ENCODE measurements at places on chromosomes 11 and 22.

DNA sequence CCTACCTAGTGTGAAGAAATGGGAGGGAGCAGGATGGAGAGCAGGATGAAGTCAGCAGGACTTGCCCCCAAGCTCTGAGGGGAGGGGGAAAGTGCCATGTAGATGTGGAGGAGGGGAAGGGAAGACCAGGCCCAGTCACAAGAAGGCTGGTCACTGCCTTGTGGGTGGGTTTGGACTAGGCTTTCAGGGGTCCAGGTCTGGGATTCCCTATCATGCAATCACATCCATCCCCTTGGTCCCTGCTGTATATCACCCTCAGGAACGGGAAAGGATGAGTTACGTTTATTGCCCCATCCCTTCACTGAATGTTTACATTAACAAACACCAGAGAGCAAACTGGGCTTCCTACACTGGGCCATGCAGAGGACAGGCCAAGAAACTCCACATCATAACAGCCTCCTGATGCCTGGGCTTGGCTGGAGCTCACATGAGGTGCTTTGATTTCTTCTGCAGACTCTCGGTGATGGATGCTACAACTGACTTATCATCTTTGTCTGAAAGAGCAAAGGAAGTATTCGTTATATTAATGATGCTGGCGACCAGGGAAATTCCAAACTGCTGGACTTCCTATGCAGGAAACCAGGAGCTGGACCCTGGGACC is 5.6 kb downstream of the TMEM86A start:
- DNase-seq, result no peak

DNA sequence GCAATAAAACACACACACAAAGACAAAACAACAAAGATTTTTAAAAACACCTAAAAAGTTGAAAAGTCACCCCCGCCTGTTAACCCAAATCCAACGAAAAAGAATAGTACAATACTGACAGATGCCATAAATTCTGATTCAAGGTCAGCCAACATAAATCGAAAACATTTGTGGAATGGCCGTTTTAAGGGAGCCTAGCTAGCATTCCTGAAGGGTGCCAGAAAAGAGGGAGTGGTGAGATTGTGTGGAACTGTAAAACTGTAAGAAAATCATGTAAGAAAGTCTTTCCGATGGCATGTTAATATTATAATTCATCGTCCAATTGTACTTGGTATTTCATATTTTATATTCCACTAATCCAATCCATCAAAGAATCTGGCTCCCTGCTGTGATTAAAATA is 75.1 kb downstream of the RAB38 start:
- DNase-seq, result no peak

DNA sequence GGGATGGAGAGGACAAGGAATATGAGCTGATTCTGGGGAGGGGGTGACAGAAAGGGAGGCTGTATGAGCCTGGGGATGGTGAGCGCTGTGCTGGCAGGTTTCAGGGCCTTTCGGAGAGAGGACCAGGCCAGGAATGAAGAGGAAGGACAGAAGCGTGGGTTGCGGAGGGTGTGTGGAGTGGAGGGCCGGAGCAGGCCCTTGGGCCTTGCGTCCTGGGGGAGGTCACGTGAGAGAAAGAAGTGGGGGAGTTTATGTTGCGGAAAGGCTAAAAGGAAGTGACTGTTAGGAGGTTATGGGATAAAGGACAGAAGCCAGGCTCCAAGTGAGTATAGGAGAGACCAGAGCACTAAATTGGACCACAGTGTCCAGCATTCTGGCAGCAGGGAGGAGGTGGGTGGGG is 17.5 kb downstream of the BCR start:
- DNase-seq, result no peak

DNA sequence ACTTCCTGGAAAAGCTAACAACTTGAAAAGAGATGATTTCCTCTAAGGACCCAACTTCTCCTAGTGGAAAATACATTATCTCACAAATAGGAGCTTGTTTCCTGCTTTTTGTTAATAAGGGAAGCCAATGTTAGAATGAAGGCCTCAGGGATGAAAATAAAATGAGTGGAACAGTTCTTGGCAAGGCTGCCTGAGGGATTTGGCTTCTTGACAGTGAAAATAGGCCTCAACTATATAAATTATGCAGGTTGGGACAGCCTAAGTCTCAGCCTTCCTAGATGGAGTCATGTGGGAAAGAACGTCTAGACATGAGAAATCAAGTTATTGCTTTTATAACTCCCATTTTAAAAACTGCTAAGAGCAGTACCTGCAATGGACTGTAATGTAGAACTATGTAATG is 92.8 kb upstream of the FIBIN start:
- DNase-seq, result no peak

- no peak for DNase-seq
Observed at GRCh38 chr11:85769771-85770170, 41.2 kb downstream of the SYTL2 start.

DNA sequence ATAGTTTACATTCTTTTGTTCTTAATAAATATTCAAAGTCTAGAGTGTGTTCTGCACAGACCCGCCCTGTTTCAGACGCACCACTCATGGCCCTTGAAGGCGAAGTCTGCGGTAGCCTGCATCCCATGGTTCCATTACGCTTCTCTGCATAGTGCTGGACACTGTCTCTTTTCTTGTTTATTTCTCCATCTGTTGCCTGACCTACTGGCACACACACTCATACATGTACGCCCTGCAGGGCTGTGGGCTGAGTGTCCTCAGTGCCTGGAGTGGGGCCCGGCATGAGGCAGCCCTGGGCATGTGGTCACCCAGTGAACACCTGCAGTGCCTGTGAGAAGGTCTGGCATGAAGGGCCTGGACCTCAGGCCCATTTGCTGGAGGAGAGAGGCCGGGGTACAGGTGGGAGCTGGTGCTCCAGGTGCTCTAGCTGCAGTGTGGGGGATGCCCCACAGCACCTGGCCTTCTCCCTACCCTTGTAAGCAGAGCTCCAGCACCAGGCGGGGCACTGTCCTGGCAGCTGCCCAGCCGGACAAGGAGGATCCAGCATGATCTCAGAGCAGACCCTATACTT is 404.1 kb downstream of the TBC1D22A start:
- DNase-seq, result no peak

GRCh38 chr22:41840216-41840615 is 7.3 kb downstream of the SREBF2 start:
- DNase-seq, result no peak

- no peak for DNase-seq
Observed at GRCh38 chr11:112537846-112538330, 277.2 kb upstream of the PLET1 start.

DNA sequence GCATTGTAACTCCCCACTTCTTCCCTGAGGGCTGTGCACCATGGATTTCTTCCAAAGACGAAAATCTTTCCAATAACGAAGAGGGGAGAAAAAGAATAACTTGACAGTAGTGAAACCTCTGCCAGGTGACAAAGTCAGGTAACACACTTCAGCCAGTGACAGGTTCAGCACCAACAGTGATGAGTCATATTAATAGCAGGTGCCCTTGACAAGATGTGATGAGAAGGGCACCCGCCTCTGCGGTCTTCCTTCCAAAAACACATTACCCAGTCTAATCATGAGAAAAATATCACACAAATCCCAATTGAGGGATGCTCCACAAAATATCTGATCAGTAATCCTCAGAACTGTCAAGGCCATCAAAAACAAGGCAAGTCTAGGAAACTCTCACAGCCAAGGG is 157.8 kb downstream of the EFCAB6 start:
- DNase-seq, result no peak

DNA sequence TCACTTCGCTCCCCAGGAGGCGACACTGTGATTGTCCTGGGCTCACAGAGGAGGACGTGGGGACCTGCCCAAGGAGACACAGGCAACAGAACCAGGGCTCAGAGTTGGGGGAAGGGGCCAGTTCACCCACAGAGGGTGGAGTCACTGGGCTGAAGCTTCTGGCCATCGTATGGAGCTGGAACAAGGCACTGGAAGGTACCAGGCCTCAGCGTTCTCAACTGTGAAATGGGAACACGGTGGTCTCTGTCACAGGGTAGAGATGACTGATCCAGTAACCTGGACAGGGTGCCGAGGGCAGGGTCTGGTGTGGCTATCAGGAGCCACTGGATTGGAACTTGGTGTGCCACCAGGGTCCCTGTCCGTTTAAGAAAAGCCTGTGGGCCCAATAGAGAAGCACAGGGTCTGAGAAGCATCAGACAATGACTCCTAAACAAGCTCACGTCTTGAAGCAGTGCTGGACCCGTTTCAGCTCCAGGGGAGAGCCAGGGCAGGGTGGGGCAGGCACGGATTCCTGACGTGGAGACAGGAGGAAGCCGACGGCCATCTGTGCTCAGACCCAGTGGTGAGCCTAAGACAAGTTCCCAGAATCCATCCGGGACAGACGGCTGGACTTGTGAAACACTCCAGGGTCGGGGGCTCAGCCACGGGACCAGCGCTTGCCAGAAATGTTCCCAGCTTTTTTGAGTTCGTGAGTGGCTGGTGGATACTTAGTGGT is 25.0 kb upstream of the KCNQ1OT1 start:
- no peak for DNase-seq

- no peak for DNase-seq
Observed at GRCh38 chr11:2732261-2732939, 32.6 kb upstream of the KCNQ1OT1 start.

- no peak for DNase-seq
Observed at GRCh38 chr11:61844909-61845565, 16.9 kb downstream of the FADS2 start.

- DNase-seq, result no peak
Observed at GRCh38 chr11:93528757-93529645, 14.2 kb downstream of the SMCO4 start.

DNA sequence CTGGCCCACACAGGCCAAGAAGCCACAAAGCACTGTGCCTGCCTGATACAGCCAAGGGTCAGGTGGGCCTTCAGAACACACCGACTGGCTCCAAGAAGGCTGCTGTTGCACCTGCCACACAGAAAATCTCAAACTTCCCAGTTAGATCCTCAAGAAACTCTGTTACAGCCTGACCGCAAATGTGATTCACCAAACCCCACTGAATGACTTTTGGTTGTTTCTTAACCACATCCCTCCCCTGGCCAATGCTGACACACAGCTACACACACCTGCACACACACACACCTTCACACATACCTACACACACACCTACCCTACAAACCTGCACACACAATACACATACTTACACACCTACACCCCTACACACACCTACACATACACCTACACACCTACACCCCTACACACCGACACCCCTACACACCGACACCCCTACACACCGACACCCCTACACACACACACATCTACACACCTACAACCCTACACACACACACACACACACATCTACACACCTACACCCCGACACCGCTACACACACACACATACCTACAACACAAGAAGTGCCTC is 31.5 kb downstream of the CDKN1C start:
- DNase-seq, result no peak
